Activated naive CD8-positive, alpha-beta T cell treated with anti-CD3 and anti-CD28 coated beads, Interleukin-2, amount 10 ng/mL, durations not matched to agents 7 days and 5 days (primary cell): ENCODE measurements at places on chromosomes 5 and 9. TPM values are rescaled to one million over a fixed set of nuclear protein-coding genes. Genes with fewer than 3 reads are reported as not detected.
A peak's percentile ranks its signal among the peaks of the same experiment; 100 is the strongest.

Gene CSF1R
- total RNA-seq, result 3.6 TPM

DNA sequence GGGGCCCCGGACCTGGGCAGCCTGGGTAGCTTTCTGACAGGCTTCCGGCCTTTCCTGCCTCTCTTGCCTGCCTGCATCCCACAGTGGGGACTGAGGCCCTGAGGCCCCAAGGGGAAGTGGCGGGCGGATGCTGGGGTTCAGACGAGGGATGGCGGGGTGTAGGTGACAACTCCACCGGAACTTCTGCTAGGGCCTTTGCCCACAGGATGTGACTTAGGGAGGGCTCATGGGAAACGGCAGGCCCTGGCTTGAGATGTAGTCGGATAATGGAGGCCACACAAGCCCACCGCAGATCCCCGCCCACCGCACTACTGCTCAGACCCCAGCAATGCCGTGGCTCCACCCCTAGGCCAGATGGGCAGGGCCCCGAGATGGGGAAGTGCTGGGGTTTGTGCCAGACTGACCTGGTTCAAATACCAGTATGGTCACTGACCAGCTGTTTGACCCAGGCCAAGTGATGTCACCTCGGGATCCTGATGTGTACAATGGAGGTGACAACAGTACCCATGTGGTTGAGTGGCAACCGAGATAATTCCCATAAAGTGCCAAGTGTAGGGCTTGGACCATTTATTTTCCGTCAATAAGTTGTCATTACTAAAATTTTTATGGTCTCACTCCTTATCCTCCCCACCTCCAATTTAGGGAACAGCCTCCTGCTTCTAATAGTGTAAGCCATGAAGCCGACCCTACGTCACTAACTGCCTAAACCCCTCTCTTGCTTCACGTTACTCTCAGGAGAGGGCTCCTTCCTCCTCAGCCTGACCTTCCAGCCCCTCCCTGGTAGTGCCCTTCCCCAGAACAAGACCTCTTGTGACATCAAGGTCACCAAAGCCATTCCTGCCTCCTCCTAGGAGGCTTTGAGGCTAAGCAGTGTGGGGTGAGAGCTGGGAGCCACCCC lies 2.5 kb upstream of the CDK9 start:
- H3K27me3 ChIP-seq, result no peaks in the 10 kb centered on the region
- peak overlapping the region; percentile 88 for H3K27ac ChIP-seq
- DNase-seq, result peak; percentile 83
- H3K4me3 ChIP-seq, result peak overlapping the region; percentile 87
- peaks cover 15% of the 10 kb centered on the region for H3K36me3 ChIP-seq

GRCh38 chr5:169542811-169543210 lies 40.8 kb upstream of the SPDL1 start:
- no peak for DNase-seq
- peaks cover 9% of the 10 kb centered on the region for H3K27me3 ChIP-seq
- H3K36me3 ChIP-seq, result no peaks in the 10 kb centered on the region
- H3K4me3 ChIP-seq, result no peak overlapping the region
- H3K4me1 ChIP-seq, result no peaks in the 10 kb centered on the region
- no peak overlapping the region for H3K27ac ChIP-seq

GRCh38 chr9:79395228-79395627 lies 176.5 kb upstream of the TLE4 start:
- no peak overlapping the region for H3K4me3 ChIP-seq
- no peaks in the 10 kb centered on the region for H3K36me3 ChIP-seq
- no peak overlapping the region for H3K27ac ChIP-seq
- no peaks in the 10 kb centered on the region for H3K27me3 ChIP-seq
- H3K4me1 ChIP-seq, result no peaks in the 10 kb centered on the region

- no peaks in the 10 kb centered on the region for H3K4me1 ChIP-seq
- DNase-seq, result no peak
- no peaks in the 10 kb centered on the region for H3K27me3 ChIP-seq
- no peak overlapping the region for H3K27ac ChIP-seq
These were observed 31.7 kb downstream of the ZDHHC21 start for GRCh38 chr9:14661421-14662059.

DNA sequence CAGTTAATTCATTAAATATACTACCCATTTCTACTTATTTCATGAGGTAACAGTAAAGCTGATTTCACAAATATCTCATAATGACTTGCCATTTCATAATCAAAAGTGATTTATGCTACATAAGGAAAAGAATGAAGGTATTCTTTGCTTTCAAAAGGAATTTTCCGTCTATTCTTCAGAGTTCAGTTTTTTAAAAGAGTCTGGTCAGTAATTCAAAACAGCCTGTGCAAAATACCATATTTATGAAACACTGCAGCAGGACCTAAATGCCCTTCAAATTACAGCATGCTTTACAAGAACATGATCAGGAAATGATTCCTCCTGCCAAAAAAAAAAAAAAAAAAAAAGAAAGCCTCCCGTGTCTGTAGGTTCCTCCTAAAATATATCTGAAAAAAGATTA lies 154.7 kb downstream of the KIAA0825 start:
- no peak for DNase-seq
- H3K27me3 ChIP-seq, result no peaks in the 10 kb centered on the region
- no peaks in the 10 kb centered on the region for H3K4me1 ChIP-seq
- H3K36me3 ChIP-seq, result no peaks in the 10 kb centered on the region
- H3K27ac ChIP-seq, result no peak overlapping the region

GRCh38 chr5:134148986-134149539 lies 27.7 kb downstream of the SKP1 start:
- peaks cover 33% of the 10 kb centered on the region for H3K36me3 ChIP-seq
- no peak overlapping the region for H3K4me3 ChIP-seq
- peaks cover 34% of the 10 kb centered on the region for H3K4me1 ChIP-seq

DNA sequence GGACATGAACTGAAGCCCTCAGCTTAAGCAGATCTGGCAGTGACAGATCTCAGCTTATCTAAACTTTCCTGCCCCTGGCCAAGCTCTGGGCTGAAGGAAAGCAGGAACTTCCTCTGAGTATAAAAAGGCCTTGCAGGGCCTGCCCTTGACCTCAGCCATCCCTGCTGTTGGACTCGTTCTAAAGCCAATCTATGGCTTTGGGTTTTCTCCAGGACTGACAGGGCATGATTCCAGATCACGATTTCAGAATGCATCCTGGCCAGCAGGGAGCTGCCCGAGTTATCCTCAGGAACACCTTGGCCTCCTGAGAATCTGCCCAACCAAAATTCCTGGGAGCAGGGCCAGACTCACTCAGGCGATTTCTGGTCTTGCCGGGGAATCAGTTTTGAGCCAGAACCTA lies 502.7 kb downstream of the TLE4 start:
- no peaks in the 10 kb centered on the region for H3K27me3 ChIP-seq
- no peak overlapping the region for H3K4me3 ChIP-seq
- no peak overlapping the region for H3K27ac ChIP-seq

Gene PCDHGC4
- total RNA-seq, result not detected

Gene NFIB
- total RNA-seq, result not detected

- DNase-seq, result no peak
- no peak overlapping the region for H3K27ac ChIP-seq
- peaks cover 8% of the 10 kb centered on the region for H3K27me3 ChIP-seq
- no peak overlapping the region for H3K4me3 ChIP-seq
- no peaks in the 10 kb centered on the region for H3K36me3 ChIP-seq
- H3K4me1 ChIP-seq, result peaks cover 15% of the 10 kb centered on the region
These were observed 67.5 kb downstream of the TLE1 start for GRCh38 chr9:81621785-81622259.

Gene SLC6A3
- not detected for total RNA-seq

DNA sequence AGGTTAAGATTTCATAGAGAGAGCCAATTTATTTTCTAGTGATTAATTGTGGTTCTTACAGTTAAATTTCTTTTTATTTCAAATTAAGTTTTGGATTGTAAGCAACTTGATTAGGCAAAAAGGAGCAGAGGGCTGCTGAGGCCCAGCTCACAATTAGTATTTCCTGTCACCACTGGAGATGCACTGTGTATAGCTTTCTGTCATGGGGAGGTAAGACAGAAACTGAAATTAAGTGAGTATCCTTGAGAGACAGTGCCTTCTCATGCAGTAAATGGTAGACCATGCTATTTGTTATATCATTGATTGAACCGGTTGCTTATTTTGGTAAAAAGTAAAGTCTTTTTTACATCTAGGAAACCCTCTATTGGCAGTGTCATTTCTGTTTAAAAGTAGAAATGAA lies 190.7 kb downstream of the CCDC171 start:
- no peak overlapping the region for H3K27ac ChIP-seq
- H3K4me3 ChIP-seq, result no peak overlapping the region
- H3K27me3 ChIP-seq, result no peaks in the 10 kb centered on the region
- DNase-seq, result no peak
- H3K36me3 ChIP-seq, result peaks cover 2% of the 10 kb centered on the region
- H3K4me1 ChIP-seq, result no peaks in the 10 kb centered on the region

DNA sequence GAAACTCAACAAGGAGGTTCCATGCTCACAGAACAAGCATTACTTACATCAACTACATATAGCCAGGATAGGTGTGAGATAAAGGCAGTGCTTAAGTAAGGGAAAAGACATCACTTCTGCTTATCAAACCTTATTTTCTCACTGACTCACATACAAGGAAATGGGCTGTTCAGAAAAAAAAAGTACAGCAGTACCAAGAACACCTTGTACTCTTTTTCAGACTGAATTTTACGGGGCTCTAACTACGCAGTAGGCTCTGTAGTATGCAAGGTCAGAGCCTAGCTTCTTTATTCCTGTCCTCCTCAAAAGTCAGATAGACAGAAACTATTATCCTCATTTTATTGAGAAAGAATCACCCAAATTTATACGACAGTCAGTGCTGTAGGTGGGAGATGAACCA lies 5.8 kb downstream of the PSMB7 start:
- no peak for DNase-seq
- peaks cover 15% of the 10 kb centered on the region for H3K36me3 ChIP-seq

Gene ANXA1
- 187 TPM for total RNA-seq

Gene HSD17B3
- total RNA-seq, result 0.68 TPM

GRCh38 chr9:93979721-93980120 lies 24.6 kb upstream of the BARX1 start:
- no peaks in the 10 kb centered on the region for H3K4me1 ChIP-seq
- H3K36me3 ChIP-seq, result no peaks in the 10 kb centered on the region
- H3K27me3 ChIP-seq, result peaks cover 19% of the 10 kb centered on the region
- H3K4me3 ChIP-seq, result no peak overlapping the region
- no peak overlapping the region for H3K27ac ChIP-seq

Gene HTR1A
- total RNA-seq, result not detected

- no peak overlapping the region for H3K27ac ChIP-seq
- peaks cover 36% of the 10 kb centered on the region for H3K36me3 ChIP-seq
- no peaks in the 10 kb centered on the region for H3K27me3 ChIP-seq
- H3K4me1 ChIP-seq, result peaks cover 6% of the 10 kb centered on the region
These were observed 37.9 kb downstream of the ZFR start for GRCh38 chr5:32406650-32407049.

- H3K4me3 ChIP-seq, result peak overlapping the region; percentile 16
- H3K4me1 ChIP-seq, result peaks cover 57% of the 10 kb centered on the region
- H3K27me3 ChIP-seq, result no peaks in the 10 kb centered on the region
- H3K27ac ChIP-seq, result peak overlapping the region; percentile 32
These were observed 12.7 kb upstream of the CD180 start for GRCh38 chr5:67209141-67209771.

DNA sequence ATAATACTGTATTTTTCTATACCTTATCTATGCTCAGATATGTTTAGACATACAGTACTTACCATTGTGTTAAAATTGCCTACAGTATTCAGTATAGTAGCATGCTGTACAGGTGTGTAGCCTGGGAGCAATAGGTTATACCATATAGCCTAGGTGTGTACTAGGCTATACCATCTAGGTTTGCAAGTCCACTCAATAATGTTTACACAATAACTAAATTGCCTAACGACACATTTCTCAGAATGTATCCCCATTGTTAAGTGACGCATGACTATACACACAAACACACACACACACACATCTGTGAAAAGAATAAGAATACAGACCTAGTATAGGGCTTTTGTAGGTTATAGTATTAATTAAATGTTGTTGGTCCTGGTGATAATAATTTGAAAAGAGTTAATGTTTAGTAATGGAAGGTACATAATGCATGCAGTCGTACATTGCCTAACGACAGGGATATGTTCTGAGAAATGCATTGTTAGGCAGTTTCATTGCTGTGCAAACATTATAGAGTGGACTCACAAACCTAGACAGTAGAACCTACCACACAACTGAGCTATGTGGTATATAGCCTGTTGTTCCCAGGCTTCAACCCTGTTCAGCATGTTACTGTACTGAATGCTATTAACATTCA lies 13.6 kb downstream of the TDRD7 start:
- H3K4me3 ChIP-seq, result no peak overlapping the region
- peaks cover 1% of the 10 kb centered on the region for H3K4me1 ChIP-seq
- no peak overlapping the region for H3K27ac ChIP-seq
- DNase-seq, result no peak
- H3K36me3 ChIP-seq, result peaks cover 24% of the 10 kb centered on the region
- no peaks in the 10 kb centered on the region for H3K27me3 ChIP-seq

DNA sequence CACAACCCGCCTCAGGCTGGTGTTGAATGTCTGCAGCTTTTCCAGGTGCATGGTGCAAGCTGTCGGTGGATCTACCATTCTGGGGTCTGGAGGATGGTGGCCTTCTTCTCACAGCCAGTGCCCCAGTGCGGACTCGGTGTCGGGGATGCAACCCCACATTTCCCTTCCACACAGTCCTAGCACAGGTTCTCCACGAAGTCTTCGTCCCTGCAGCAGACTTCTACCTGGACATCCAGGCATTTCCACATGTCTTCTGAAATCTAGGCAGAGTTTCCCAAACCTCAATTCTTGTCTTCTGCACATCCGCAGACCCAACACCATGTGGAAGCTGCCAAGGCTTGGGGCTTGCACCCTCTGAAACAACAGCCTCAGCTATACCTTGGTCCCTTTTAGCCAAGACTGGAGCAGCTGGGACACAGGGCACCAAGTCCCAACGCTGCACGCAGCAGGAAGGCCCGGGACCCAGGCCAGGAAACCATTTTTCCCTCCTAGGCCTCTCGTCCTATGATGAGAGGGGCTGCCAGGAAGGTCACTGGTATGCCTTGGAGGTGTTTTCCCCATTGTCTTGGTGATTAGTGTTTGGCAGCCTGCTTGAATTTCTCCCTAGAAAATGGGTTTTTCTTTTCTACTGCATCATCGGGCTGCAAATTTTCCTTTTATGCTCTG lies 18.2 kb downstream of the PSIP1 start:
- DNase-seq, result no peak
- no peak overlapping the region for H3K27ac ChIP-seq
- H3K36me3 ChIP-seq, result peaks cover 59% of the 10 kb centered on the region
- no peaks in the 10 kb centered on the region for H3K27me3 ChIP-seq
- H3K4me3 ChIP-seq, result no peak overlapping the region
- H3K4me1 ChIP-seq, result peaks cover 12% of the 10 kb centered on the region

Gene TXNDC8
- total RNA-seq, result not detected

DNA sequence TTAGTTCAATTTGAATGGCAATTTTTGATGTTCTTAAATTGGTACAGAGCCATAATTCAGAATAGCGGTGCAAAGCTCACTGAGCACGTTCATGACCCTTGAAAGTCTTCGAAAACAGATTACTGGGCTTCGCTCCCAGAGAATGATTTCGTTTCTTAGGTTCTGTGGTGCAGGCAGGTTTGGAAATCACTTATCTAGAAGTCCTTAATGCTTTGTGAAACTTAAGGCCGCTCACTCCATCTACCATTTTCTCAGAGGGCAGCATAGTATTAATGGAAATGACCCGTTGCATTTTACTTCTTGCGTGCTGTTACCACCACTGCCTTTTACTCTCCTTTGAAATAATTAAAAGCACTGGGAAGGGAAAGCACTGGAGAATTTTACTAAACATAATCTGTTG lies 2.9 kb upstream of the MAT2B start:
- peak overlapping the region; percentile 81 for H3K27ac ChIP-seq
- H3K36me3 ChIP-seq, result no peaks in the 10 kb centered on the region
